ENCODE measurements at places on chromosomes 4 and X. TPM values are rescaled to one million over a fixed set of nuclear protein-coding genes. Genes with fewer than 3 reads are reported as not detected.

GRCh38 chr4:25540734-25541133 is 114.9 kb upstream of the SLC34A2 start:
- DNase-seq: no peak

DNA sequence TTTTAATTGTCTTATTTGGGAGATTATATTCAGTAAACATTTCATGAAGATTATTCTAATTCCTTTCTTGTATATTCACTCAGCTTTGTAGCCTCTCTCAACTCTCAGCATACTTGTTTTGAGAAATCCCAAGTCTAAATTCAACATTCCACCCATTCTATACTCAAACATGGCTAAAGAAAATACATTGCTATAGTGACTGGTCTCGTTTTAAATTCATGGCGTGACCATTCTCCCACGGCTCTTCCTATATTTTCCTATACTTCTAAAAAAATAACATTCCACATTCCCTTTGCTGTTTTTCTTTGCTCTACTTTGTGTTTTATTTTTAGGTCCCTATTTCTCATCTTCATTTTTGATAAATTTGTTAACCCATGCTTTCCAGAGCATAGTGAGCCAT is 49.2 kb upstream of the UGT2A1 start:
- DNase-seq: no peak

DNA sequence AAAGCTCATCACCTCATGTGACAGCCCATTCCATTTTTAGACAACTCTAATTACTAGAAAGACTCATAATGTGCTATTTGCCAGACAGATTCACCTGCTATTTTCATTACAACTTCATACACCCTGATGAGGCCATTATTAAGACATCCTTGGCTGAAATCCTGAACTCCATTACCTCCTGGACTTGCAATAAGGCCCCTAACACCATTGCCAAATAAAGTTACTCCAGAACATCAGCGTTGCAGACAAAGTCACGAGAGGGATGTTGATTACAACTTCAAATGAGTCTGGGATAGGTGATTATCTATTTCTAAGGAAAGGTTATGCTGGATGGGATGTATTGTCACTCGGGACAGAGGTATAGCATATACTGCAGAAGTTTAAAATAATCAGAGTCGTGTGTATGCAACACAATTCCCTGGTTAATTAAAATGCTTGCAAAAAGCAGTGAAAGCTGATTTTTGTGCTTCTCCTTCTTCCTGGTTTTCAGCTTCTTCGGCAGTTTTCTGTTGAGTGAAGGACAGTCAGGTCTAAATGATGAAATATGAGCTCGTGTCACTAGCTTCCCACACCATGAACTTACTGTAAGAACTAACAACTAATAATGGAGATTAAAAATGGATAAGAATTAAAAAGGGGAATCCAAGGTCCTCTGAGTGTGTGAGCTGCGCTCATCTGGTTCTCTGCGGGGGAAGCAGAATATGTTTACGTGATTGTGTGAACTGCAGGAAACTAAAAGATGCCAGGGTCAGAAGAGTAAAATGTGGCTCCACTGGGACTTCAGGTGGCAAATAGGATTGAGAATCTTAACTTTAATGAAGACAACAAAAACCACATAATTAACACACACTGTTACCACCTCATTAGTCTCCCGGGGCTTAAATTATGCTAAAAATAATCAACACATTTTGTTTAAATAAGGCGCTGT is 17.6 kb upstream of the SOD3 start:
- no peak for DNase-seq

DNA sequence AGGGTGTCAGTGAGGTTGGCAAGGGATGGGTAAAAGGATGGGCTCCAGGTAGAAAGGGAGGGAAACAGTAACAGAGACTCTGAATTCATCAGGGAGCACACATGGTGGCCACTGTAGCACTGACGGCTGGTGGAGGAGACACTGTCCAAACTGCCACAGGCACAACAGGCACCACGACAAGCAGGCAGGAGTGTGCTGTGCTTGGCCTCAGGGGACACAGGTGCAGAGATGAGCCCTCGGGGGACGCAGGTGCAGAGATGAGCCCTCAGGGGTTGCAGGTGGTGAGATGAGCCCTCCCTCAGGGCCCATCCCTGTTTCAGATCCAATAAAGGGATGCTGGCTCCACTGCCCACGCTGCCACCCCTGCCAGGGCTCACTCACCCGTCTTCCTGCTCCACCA is 7.6 kb downstream of the PDE6B start:
- DNase-seq: no peak

- DNase-seq: no peak
These were observed 266.4 kb downstream of the PRR32 start for GRCh38 chrX:127085939-127086338.

GRCh38 chrX:118807151-118808017 is 16.2 kb upstream of the ZCCHC12 start:
- no peak for DNase-seq

- no peak for DNase-seq
These were observed 191.3 kb upstream of the CTSO start for GRCh38 chr4:156144961-156145360.

GRCh38 chr4:575281-576141 is 584 bp downstream of the TMEM271 start:
- no peak for DNase-seq

GRCh38 chr4:128232719-128233118 is 54.9 kb downstream of the PGRMC2 start:
- no peak for DNase-seq

GRCh38 chr4:18636001-18636585 is 614.5 kb upstream of the LCORL start:
- no peak for DNase-seq

- no peak for DNase-seq
These were observed 112.6 kb downstream of the ANK2 start for GRCh38 chr4:113162089-113162488.

Gene MAGEE2
- not detected for total RNA-seq

DNA sequence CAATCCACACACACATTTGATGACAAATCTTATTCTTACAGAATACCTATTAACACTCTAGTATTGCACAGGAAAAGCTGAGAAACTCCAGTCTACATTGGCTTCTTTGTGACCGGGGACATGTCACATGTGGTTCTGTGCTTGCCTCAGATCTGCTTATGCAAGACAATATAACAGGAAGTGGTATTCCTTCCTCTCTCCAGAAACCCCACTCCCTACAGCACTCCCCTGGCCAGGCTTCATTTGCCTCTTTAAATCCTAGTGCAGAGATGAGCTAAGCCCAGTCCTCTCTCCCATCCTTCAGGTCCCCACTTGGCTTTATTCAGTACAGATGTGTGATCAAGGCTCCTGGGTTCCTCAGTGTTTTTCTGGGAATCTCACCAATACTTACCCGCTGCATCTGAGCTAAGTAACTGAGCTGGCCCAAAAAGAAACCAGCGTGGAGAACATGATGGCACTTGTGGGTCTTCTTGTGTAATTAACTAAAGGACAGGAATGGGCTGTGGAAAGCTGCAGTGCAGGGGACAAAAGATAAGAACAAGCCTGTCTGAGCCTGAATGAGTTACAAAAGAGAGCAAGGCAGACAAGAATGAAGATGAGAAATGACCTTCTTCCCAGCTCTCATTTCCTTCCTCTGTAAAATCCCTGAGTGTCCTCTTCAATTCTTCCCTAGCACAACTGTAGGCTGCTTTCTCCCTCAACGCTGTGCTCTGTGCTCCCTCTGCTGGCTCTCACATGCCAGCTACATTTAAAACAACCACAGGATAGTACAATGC is 105.6 kb downstream of the HNRNPD start:
- peak; percentile 69 for DNase-seq

Data from ascending aorta (tissue), 2 donors.